ENCODE measurements at places on chromosomes 12 and 14. TPM values are rescaled to one million over a fixed set of nuclear protein-coding genes. Genes with fewer than 3 reads are reported as not detected.

The ZFHX2 gene
- total RNA-seq = 1.3 TPM

The CD163 gene
- 270 TPM for total RNA-seq

The GOLT1B gene
- total RNA-seq = 29.7 TPM

The FAM90A1 gene
- 0.16 TPM for total RNA-seq

The PTCSC3 gene
- total RNA-seq = not detected

The CMA1 gene
- total RNA-seq = 0.42 TPM

The ASIC1 gene
- total RNA-seq = 1.2 TPM

The MEG3 gene
- total RNA-seq = 24.7 TPM

The CDKL1 gene
- total RNA-seq = 3.0 TPM

The ARHGAP9 gene
- 15.2 TPM for total RNA-seq

The MMP19 gene
- total RNA-seq = 23.3 TPM

The DLK1 gene
- 3.3 TPM for total RNA-seq

The SMARCC2 gene
- total RNA-seq = 68.5 TPM

The AMIGO2 gene
- 4.5 TPM for total RNA-seq

The KERA gene
- not detected for total RNA-seq

The PGF gene
- 5.0 TPM for total RNA-seq

The INSM2 gene
- not detected for total RNA-seq

The NFE2 gene
- total RNA-seq = 1.6 TPM

The LGR5 gene
- total RNA-seq = 0.10 TPM

The NR4A1 gene
- 172 TPM for total RNA-seq

The EFS gene
- 5.8 TPM for total RNA-seq

The MAP3K9 gene
- total RNA-seq = 2.0 TPM

The PUS1 gene
- total RNA-seq = 7.7 TPM

The KCNC2 gene
- total RNA-seq = not detected

The PTHLH gene
- total RNA-seq = 11.6 TPM

The TBC1D30 gene
- 3.0 TPM for total RNA-seq

The SRRM4 gene
- total RNA-seq = 0.13 TPM

The SLC39A5 gene
- not detected for total RNA-seq

The KRT4 gene
- total RNA-seq = not detected

The CLEC2A gene
- total RNA-seq = not detected

The SMCO2 gene
- total RNA-seq = not detected

The MANSC4 gene
- not detected for total RNA-seq

The LUM gene
- 180 TPM for total RNA-seq

The PROX2 gene
- total RNA-seq = not detected

The EGLN3 gene
- total RNA-seq = 73.1 TPM

The KCNA1 gene
- total RNA-seq = not detected

The EIF5 gene
- 287 TPM for total RNA-seq

The CIROP gene
- total RNA-seq = not detected

The TAS2R10 gene
- 0.55 TPM for total RNA-seq

The GPR84 gene
- total RNA-seq = 0.55 TPM

The CIDEB gene
- 6.4 TPM for total RNA-seq

The DCN gene
- total RNA-seq = 1,437 TPM

The YBX3 gene
- 660 TPM for total RNA-seq

The PIWIL1 gene
- total RNA-seq = not detected

The HOXC5 gene
- not detected for total RNA-seq

Measured in left cardiac atrium (tissue), 4 donors.